Activated T-helper 17 cell treated with anti-CD3 and anti-CD28 coated beads, Interleukin-2, amount 50 U/mL, for 72 hours (primary cell): ENCODE measurements at places on chromosomes 13 and 19. TPM values are rescaled to one million over a fixed set of nuclear protein-coding genes. Genes with fewer than 3 reads are reported as not detected.

GRCh38 chr19:5290336-5291262 lies 50.0 kb downstream of the PTPRS start:
- no peak for ATAC-seq

IQCN gene
- total RNA-seq = 1.3 TPM

DNA sequence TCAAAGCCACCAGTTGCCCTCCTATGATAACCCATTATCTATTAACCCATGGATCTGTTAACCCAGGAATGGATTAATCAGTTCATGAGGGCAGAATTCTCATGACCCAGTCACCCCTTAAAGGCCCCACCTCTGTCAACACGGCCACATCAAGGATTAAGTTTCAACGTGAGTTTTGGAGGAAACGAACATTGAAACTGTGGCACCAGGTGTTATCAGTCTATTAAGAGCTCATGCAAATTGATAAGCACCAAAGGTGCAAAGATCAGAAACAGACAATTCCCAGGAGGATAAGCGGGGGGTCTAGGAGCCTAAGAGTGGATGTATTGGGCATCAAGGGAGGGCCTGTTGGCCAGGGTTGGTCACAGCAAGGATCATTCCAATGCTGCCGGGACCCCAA lies 19.9 kb upstream of the ELAVL1 start:
- no peak for ATAC-seq

DNA sequence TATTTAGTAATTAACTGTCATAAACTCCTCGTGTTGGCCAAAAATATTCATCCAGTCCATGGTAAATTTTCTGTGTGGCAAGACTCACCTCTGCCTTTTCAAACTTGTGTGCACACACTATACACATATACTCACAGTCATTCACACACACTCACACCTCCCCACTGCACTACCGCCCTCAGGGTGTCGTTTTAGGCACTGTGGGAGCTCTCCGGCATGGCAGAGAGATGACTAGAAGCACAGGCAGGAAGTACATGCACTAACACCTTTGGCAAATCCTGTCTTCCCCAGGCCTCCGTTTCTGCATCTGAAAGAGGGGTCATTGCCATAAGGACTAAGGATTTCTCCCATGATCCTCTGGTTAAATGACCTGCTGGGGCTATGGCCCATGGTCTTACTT lies 62.6 kb upstream of the FARP1 start:
- ATAC-seq = no peak

- no peak for ATAC-seq
These were observed 27.2 kb downstream of the CNMD start for GRCh38 chr13:52712385-52712784.

GRCh38 chr13:83692800-83693199 lies 189.5 kb downstream of the SLITRK1 start:
- no peak for ATAC-seq

DNA sequence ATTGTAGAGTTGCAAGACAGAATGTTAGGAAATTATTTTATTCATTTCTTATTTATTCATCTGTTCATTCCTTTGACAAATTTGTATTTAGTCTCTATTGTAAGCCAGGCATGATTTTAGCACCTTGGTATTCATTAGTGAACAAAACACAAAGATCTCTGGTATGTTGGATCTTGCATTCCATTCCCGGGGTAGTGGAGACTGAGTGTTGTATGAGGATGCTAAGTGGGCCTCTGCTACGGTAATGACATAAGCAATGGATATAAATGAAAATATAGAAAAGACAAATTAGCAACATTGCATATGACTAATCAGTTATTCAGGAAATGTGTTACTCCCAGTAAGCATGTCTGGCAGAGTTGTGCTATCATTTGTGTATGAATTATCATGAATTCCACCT lies 449.3 kb downstream of the PCDH17 start:
- no peak for ATAC-seq

GRCh38 chr19:366951-367350 lies 22.4 kb upstream of the MIER2 start:
- no peak for ATAC-seq

DNA sequence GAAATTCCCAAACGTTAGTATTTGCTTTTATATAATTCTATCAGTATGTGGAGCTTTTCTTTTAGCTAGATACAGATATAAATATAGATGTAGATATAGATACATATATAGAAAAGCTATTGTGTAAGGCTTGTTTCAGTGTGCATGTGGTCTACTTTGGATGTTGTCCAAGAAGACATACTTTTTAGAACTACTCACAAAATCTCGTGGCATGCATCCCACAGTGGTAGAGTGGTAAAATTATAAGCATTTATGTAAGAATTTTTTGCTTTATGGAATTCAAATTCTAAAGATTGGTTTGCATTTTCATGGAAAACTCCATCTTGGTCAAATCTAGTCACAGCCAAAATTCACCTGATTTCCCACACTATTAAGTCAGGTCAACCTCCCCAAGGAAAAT lies 880.4 kb downstream of the EFNB2 start:
- no peak for ATAC-seq

KCNJ14 gene
- 2.1 TPM for total RNA-seq

- no peak for ATAC-seq
These were observed 406.2 kb downstream of the KLF5 start for GRCh38 chr13:73464758-73465616.

GRCh38 chr19:15240515-15240914 lies 8.3 kb upstream of the EPHX3 start:
- no peak for ATAC-seq

- no peak for ATAC-seq
These were observed 1770.0 kb downstream of the PCDH9 start for GRCh38 chr13:65460136-65460535.

- no peak for ATAC-seq
These were observed 3.0 kb upstream of the ZNF628 start for GRCh38 chr19:55473225-55474012.

- ATAC-seq = no peak
These were observed 7.8 kb downstream of the CEACAM4 start for GRCh38 chr19:41619018-41619556.

TEX29 gene
- 1.7 TPM for total RNA-seq
